ENCODE measurements at places on chromosomes 16 and 17.

- DNase-seq = no peak
Observed at GRCh38 chr17:14986127-14986526, 279.0 kb downstream of the PMP22 start.

GRCh38 chr16:85707528-85708095 is 18.9 kb upstream of the GINS2 start:
- no peak for DNase-seq

GRCh38 chr17:80887639-80888175 is 103.9 kb upstream of the CHMP6 start:
- DNase-seq = no peak

GRCh38 chr17:38749223-38750043 is 1.3 kb upstream of the PCGF2 start:
- no peak for DNase-seq

DNA sequence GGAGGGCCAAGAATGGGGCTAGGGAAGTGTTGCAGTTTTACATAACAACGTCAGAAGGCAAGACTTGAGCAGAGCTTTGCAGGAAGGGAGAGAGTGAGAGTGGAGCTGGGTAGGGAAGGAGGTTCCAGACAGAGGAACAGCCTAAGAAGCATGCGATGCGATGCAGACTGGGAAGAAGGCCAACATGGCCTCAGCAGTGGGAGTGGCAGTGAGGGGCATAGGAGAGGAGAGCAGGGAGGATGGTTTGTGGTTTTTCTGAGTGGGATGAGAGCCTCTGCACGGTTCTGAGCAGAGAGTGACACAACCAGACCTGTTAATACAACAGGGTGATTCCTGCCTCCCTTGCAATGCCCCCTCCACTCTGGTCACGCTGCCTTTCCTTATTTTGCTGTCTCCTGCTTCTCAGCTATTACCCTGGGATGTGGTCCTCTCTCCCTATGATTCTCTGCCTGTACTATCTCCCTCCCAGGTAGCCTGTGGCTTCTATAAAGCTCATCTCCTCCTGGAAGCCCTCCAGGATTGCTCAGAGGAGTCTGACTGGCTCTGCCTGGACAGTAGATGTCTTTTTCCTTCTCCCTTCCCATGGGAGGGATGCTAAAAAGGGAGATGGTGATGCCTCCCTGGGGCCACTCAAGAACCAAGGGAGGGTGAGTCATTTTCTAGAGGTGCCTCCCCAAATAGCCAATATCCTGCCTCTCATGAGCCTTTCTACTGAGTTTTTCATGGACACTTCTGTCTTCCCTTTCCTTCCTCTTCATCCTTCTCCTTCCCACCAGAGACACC is 38.7 kb upstream of the NGFR start:
- no peak for DNase-seq

GRCh38 chr17:2779545-2779944 is 16.7 kb upstream of the RAP1GAP2 start:
- DNase-seq = no peak

GRCh38 chr17:50721194-50722010 is 2.0 kb downstream of the LUC7L3 start:
- no peak for DNase-seq

DNA sequence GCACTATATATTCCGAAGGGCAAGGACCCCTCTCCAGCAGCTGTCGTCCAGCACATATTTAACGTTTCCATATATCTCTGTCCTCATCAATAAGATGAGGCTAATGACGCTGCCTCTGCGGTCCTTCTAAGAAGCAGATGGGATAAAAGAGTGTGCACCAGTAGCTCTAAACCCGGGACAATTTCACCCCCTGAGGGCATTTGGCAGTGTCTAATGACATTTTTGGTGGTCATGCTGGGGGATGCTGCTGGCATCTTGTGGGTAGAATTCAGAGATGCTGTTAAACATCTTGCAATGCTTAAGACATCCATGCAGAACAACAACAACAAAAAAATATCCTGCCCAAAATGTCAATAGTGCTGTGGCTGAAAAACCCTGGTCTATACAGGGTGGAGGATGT is 372.9 kb downstream of the CDH13 start:
- DNase-seq = no peak
